Fibroblast of skin of back (primary cell): ENCODE measurements at places on chromosomes 1 and 21.

DNA sequence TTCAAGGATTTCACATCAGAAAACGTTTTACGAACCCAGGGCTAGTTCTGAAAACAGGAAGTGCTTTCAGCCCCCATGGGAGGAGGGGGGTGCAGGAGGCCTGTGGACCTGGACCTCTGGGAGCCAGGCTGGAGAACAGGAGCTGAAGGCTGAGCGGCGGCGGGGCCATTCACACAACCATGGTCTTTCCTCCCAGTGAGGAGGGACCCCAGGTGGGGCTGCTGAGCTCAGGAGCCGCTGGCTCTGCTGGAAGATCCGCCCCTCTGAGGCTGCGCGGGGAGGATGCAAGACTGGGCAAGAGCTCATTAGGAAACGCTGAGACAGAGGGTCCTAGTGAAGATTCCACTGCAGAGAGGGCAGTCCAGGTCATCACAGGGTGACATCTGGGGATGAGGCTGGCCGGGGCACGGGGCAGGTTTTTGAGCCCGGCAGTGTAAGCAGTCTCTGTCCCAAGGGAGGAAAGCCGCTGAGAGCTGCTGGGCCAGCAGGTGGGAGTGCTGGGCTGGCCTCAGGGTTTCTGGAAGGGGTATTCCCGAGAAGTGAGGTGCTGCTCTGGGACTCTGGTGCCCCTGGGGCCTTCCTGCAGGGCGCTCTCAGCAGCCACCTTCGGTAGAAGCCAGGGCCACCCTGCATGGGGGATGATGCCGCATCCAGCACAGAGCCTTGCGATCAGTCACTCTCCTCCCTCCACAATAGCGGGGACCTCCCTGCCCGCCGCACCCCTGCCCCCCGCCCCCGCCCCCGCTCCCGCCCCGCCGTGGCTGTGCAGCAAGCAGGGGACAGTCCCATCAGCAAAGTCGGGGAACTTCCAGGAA lies 7.5 kb downstream of the MX2 start:
- DNase-seq, result peak; percentile 8

- no peak for DNase-seq
Measured at GRCh38 chr1:214719207-214719606, 116.2 kb downstream of the CENPF start.

DNA sequence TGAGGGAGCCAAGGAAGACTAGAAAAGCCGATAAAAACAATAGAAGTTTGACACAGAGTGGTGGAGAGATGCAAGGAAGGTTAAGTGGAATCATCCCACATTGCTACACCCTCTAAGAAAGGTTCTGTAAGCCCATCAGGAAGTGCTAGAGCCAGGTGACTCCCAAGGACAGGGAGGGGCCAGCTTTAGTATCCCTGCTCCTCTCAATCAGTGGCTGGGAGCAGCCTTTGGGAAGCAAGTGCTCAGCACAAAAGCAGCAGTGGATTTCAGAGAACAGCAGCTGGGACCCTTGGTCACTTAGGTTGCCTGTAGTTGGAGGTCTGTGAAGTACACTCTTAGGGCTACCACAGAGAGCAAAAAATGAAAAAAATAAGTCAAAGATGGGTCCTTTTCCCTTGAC lies 42.5 kb downstream of the NME7 start:
- DNase-seq, result no peak

DNA sequence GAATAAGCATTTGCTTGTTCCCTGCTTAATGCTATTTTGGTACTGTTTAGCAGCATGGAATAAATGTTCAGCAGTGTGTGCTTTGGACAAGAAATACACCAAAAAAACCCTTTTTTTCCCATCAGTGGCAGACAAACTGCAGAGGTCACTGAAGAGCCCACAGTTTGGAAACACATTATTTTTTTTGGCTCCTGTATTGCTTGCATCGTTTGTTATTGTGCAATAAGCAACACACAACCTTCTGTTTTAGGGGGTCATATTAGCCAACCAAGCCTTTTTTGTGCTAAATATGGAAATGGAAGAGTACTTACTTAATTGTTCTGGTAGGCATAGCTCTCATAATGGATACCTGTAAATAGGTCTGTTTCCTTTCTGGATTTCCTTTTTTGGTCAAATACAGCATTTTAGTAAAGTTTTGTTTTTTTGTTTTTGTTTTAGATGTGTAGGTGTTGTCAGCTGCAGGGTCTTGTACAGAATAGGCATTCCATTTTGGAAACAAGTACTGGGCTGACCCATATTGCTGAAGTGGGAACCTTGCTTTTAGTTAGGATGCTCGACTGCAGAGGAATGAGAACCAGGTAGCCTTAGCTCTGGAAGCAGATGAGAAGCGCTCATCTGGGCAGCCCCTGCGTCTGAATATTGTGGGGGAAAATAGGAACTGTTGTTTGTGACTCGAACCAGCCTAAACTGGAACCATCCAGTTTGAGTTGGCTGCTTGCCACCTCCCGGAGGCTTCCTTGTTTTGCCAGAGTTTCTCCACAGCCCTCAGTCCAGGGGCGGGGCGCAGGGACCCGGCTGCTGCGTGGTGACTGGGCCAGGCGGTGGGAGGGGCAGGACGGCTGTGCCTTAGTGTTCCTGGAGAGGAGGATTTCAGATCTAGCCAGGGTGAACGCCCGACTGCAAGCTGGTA lies 38.4 kb downstream of the SPEN start:
- peak; percentile 92 for DNase-seq

DNA sequence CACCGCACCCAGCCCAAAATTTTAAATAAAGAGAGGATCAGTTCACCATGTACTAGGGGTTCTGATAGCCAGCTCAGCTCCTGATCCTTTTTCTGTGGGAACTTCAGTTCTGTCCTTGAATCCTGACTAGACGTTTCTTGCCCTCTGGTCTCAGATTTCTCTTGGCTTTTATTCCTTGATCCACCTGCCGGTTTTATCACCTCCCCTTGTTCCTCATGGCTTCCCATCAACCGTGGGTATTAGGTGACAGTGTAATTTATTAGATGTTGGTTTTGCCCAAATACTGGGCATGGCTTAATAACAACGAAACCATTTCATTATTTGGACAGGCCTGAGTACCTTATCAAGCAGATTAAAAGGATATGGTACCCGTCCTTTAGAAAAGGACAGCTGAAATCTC lies 22.5 kb downstream of the SLC45A1 start:
- DNase-seq, result no peak

DNA sequence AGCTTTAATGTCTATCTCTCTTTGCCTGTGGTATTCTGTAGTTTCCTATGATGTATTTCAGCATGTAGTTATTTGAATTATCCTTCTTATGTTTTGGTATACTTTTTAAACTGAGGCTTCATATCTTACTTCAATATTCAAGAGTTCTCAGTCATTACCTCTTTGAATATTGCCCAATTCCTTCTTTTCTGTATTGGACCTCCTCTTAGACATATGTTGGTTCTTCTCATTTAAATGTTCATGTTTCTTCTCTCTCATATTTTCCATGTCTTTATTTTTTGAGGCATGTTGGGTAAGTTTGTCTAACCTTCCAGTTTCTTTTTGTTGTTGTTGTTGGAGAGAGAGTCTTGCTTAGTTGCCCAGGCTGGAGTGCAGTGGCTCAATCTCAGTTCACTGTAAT lies 140.6 kb downstream of the MRPS6 start:
- no peak for DNase-seq

- DNase-seq, result peak; percentile 74
Measured at GRCh38 chr1:98702976-98703375, 41.5 kb downstream of the SNX7 start.

DNA sequence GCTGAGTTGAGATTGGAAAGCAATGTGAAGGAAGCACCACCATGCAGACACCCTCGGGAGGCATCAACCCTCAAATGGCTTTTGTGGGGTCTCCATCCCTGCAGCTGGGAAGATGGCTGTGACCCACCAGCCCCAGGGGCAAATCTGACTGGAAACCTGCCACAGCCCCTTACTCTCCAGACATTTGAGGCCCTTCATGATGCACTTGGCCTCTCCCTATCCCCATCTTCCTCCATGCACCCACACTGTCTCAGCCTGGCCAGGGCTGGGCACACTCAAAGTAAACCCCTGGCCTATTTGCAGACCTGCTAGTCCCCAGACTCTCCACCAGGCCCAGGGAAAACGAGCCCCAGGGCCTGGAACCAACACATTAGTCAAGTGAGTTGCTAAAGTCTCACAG lies 205.2 kb downstream of the MATN1 start:
- DNase-seq, result no peak

DNA sequence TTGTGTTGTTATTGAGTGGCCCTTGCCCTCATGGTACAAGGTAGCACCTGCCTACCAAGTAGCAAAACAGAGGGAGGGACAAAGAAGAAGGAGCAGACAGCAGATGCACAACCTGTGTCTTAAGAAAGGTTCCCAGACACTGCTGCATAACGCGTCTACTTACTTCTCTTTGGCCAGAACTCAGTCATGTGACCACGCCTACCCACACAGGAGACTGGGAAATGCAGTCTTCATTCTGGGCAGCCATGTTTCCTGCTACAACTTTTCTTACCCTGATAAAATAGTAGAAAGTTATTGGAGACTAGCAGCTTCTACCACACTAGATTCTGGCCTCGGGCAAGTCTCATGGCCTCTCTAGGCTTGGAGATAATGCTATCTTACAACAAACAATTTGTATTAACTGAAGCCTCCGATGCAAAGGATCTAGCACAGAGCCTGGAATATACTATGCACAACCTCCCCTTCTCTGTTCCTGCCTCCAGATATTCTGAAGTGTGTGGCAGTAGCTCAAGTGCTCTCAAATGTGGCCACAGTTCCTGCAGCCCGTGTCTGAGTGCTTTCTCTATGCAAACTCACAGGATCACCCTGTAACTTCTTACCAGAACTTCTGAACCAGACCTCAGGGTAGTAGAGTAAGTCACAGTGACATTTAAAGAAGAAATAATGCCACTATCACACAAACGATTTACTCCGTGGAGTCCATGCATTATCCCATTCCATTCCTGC lies 34.1 kb upstream of the BTG2 start:
- DNase-seq, result peak; percentile 67

DNA sequence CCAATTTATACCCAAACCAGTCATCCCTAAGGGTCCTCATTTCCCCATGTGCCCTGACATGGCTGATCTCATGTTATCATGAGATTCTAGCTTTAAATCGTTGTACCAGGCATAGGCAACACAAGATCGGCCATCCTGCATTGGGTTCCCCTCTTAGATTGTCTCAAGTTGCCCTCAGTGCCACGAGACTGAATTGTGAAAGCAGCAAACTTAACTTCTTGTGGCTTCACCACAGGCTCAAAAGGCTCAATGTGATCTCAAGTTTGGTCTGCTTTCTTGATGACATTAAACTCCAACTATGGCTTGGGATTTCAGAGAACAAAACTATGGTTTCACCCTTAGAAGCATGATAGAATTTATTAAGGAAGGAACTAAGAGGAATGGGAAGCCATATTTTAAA lies 168.5 kb upstream of the SYT6 start:
- DNase-seq, result no peak

DNA sequence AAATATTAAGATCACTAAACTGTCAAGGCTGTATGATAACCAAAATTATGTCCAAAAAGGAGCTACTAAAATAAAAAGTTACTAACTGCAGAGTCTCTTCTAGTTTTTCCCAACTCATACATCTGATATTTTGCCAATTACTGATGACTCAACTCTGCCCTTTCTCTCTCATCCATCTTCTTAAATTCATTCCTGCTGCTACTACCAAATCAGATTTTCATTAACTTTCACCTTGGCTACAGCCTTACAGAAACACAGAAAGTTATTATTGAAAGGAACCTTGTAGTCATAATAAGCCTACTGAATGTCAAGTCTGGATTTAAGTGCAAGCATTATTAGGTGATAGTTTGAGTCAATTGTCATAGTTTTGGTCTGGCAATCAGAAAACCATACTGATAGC lies 273.1 kb downstream of the DPYD start:
- DNase-seq, result peak; percentile 60

DNA sequence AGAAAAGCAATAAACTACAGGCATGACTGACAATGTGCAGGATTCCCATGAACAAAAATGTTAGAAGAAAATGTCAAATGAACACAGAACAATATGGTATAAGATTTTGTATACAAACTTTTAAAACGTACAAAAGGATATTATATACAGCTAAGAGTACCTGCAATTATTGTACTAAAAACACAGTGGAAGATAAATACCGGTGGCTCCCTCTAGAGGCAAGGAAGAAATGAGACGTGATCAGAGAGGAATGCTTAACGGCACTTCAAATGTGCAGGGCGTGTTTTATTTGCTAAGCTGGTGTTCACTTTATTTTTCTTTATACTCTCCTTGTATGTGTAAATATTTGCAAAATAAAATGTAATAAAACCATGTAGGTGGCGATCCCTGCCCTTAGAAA lies 191.8 kb upstream of the SAMSN1 start:
- DNase-seq, result peak; percentile 5

- no peak for DNase-seq
Measured at GRCh38 chr1:222750651-222751050, 13.6 kb downstream of the FAM177B start.

GRCh38 chr1:15353839-15354579 lies 55.7 kb upstream of the EFHD2 start:
- peak; percentile 31 for DNase-seq

GRCh38 chr1:17188217-17188616 lies 16.7 kb upstream of the PADI1 start:
- no peak for DNase-seq

DNA sequence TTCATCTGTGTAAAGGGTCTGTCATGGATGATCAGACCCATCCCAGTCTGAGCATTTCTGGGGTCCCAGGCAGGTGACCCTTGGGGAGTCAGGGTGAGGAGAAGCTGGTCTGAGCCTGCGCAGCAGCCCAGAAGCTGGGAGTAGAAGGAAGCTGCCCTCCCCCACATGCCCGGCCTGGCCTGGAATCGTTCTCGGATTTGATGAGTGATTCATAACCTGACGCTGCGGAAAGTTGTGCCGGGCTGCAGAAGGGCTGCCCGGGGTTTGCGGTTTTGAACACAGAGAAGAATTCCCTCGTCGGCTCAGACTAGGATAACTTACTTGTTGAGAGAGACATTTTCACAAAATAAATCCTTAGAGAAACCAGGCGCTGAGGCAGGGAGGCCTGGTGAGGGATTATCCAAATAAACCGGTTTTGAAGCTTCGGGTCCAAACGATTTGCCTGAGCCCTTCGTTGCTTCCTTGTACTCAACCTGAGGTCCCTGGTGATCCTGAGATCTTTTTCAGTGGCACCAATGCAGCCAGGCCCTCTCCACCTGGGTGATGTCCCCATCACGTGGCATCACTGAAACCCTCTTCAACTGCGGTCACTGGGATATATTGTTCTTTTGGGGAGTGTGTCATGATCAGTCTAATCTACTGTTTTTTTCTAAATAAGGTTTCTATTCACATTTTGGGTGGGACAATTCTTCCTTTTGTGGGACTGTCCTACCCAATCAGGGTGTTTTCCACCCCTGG lies 29.2 kb downstream of the EPHB2 start:
- DNase-seq, result peak; percentile 95

GRCh38 chr1:168430321-168430720 lies 113.5 kb downstream of the XCL2 start:
- no peak for DNase-seq

DNA sequence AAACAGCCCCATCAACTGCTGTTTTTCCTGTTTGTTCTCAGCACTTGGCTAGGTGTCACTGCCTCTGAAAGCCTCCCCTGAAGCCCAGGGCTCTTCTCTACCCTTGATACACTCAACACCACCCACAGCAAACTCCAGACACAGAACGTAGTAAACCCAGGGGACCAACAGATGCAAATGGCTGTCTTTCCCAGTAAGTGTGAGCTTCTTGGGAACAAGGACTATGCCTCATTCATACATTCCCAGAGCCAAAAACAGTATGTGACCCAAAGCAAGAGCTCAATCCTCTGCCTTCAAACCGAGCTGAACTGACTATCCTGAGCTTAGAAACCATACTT lies 4.4 kb downstream of the LBR start:
- no peak for DNase-seq
